ENCODE measurements at places on chromosomes 6 and 20.

GRCh38 chr20:17933711-17934110 is 34.9 kb downstream of the SNX5 start:
- no peak for DNase-seq

DNA sequence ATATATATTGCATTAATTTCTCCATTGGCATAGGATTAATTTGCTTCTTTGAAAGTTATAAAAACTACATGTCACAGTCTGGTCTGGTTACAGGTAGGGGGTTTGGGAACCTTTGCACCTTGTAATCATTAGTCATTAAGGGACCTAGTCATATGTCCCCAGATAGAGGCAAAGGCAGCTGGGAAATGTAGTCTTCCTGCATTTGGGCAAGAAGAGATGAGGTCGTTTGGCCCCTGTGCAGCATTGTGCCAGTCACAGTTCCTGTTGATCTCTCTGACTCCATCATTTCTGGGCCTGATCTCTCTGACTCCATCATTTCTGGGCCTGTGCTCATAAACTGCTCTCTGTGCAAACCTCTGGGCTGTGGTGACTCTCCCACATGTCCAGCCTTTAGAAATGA is 73.2 kb downstream of the BCKDHB start:
- no peak for DNase-seq

DNA sequence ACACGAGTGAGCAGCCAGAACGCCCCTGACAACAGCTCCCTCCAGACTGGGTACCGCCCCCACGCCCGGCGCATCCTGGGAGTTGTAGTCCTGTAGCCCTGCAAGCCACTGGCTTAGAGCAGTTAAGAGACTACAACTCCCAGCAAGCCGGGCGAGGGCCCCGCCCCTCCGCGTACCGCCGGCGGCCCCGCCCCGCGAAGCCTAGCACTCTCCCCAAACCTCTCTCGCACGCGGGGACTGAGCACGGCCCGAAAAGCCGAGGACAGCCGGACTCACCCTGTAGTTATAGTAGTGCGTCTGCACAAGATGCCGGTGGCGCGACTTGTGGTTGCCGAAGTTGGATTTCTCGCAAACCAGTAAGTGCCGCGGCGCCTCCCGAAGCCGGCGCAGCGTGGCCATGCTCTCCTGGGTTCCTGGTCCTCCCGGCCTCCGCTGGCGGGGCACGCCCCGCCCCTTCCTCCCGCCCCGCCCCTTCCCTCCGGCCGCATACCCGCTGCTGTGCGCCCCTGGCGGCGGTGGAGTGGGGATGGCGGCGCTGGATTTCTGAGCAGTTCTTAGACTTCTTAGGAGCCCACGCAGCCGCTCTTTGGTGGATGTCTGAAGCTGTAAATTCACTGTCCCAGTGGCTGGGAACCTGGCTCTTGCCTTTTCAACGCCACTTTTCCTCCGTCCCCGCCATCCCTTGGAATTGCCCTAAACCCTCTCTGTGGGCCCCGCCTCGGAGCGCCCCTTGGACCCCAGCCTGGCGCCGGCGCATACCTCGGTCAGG is at the start of gene RPP40:
RPP40 (minus strand) TSS at position 434 of the 769 bp plus-strand sequence; CDS start at position 399, 35 bp downstream.
- DNase-seq: peak; percentile 99

DNA sequence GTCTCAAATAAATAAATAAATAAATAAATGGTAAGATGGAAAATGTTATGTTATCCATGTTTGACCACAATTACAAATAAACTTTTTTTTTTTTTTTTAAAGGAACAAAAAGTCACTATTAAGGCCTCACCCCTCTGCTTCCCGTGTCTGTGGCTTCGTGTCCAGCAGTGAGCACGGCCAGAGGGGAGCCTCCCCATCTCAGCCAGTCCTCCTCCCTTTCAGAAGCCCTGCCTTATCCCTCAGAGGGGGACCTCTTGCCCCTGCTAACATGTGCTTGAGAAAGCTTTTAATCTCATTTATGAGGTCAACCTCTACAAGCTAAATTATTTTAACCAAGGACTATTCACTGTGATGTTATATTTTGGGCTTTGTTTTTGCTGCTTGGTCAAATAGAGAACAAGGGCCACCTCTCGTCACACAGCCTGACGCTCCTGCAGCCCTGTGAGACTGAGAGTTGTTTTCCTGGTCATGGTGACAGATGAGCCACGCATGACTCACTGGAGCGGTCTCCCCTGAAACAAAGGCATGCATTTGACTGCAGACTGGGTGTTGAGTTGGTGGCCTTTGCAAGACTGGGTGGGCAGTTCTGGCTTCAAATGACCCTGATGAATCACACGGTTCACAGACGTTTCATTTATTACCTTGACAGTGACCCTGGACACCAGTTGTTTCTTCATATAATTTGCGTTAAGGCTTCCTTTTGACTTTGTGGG is 131.8 kb downstream of the TIAM2 start:
- DNase-seq: peak; percentile 21

DNA sequence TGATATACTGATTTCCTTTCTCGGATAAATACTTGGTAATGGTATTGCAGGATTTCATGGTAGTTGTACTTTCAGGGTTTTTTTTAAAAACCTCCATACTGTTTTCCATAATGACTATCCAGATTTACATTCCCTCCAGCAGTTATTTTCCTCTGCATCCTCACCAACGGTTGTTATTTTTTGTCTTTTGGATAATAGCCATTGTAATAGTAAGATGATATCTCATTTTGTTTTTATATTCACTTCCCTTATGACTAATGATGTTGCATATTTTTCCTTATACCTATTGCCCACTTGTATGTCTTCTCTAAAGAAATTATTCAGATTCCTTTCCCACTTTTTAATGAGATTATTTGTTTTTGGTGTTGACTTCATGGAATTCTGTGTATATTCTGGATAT is 231.0 kb downstream of the MEI4 start:
- no peak for DNase-seq

DNA sequence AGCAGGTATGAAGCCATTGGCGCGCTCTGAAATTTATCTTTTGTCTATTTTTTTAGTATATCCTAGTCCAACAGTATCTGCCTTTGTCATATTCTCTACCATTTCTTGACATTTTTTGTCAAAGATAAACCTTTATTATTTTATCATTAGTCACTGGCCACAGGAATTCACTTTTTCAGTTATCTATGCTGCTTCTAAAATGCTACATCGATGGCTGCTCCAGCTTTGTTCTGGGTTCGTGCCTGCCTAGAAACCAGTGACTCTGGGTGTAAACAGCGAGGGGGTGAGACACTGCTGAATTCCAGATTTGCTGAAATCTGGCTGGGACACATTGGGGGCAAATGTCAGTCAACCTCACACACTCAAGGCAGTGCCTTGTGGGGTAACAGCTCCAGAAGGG is 193.4 kb downstream of the CDC5L start:
- no peak for DNase-seq

DNA sequence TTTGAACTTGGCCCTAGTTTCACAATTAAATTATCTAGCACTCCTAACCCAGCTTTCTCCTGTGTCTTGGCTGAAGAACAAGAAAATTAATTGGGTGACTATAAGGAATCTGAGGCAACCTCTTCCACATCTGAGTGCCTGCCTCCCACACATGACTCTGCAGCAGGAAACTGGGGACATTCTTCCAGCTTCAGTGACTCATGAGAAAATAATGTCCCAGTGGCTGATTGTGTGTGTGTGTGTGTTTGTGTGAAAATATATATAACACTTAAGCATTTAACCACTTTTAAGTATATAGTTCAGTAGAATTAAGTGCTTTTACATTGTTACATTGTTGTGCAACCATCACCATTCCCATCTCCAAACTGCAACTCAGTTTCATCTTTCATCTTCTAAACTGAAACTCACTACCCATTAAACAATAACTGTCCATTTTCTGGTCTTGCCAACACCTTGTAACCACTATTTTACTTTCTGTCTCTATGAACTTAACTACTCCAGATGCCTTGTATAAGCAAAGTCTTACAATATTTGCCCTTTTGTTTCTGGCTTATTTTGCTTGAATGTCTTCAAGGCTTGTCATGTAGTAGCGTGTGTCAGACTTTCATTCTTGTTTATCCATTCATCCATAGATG is 8.7 kb downstream of the TRIM38 start:
- no peak for DNase-seq

DNA sequence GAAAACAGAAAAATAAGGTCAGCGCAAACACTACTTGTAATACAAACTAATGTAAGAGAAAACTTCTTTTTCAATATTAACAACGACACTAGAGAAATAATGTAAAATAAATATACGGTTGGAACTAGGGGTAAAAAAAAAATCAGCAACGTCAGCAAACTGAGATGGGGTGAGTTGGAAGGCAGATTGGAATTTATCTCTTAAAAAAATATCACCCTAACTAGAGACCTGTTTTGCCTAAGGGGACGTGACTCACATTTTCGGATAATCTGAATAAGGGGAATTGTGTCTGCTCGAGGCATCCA is 705 bp upstream of the UTRN start:
- DNase-seq: no peak

DNA sequence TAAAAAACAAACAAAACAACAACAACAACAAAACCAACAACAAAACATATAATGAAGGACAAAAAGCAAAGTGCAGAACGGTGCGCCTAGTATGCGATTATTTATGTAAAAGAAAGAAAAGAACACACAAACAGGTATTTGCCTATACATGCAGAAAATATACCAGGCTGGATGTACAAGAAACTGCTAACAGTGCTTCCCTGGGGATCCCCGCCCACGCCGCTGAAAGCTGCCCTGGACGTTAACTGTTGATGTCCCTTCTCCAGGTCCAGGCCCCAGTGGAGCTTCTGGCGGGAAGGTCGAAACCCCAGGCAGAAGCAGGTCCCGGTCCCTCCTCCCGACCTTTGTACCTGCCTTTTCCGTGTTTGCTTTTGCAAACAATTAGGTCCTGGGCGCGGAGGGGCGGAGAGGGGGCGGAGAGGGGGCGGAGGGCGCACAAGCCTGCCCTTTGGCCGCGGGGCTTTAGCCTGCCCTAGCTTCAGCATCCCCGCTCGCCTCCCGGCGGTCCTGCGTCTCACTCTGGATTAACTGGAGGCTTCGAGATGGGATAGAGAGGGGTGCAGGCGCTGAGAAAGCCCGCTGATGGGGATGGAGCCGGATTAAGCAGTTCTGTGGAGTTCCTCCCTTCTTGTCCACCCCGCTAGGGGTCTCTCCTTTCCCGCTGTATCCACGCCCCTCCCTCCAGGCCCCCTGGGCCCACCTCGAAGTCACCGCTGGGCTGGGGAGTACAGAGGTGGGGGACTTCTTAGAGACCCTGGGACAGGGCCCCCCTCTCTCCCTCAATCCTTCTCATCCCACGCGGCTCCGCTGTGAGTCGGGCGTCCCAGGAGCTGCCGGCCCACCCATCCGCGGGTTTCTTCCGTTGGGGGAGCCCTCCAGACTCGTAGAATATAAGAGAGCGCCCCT is 8.2 kb upstream of the AHCY start:
- DNase-seq: no peak

DNA sequence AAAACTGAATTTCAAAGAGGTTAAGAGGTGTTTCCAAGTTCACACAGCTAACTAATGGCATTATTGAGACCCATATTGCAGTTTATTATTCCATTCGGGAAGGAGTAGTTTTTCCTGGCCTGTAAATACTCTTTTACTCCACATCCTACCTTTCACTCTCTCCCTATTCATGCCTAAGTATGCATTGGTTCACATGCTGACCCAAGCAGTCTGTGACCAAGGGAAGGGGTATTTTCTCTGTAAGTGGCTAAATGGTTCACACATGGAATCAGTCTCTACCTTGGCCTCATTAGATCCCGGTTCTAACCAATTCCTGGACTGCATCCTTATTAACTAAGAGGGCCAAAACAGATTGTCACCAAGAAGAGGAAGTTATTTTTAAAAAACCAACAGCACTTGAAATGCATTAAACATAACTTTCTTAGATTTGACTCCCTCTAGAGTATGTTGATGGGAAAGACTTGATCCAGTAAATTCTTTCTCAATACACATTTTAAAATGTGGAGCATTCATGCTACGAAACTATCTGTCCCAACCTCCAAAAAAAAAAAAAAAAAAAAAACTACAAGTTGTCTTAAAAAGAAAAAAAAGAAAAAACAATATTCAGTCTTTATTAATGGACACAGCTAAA is 17.8 kb upstream of the RSPO3 start:
- no peak for DNase-seq

- no peak for DNase-seq
These were observed 49.6 kb downstream of the SLC2A12 start for GRCh38 chr6:134002821-134003220.

DNA sequence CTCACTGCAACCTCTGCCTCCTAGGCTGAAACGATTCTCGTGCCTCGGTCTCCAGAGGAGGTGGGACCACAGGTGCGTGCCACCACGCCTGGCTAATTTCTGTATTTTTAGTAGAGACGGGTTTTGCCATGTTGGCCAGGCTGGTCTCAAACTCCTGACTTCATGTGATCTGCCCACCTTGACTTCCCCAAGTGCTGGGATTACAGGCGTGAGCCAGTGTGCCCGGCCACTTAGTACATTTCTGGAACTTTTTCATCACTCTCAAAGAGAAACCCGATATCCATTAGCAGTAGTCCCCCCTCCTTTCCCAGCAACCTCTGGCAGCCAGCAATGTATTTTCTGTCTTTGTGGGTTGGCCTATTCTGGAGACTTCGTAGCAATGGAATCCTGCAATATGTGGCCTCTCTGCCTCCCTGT is 109.8 kb downstream of the JARID2 start:
- no peak for DNase-seq

DNA sequence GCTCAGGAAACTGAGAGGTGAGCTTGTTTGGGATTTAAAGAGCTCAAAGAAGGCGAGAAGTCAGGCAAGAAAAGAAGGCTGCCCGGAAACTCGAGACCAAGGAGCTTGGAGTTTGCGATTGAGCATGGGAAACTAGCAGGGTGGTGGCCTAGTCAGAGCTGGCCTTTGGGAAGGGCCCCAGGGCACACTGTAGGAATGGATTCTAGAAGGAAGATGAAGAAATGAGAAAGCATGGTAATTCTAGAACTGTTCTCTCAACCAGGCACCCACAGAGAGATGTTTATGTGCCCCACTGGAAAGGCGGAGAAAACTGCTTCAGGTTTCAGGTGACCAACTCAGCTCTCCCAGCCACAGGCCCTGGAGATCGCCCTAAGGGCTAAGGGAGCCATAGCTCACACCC is 126.2 kb downstream of the FOXO3 start:
- no peak for DNase-seq

DNA sequence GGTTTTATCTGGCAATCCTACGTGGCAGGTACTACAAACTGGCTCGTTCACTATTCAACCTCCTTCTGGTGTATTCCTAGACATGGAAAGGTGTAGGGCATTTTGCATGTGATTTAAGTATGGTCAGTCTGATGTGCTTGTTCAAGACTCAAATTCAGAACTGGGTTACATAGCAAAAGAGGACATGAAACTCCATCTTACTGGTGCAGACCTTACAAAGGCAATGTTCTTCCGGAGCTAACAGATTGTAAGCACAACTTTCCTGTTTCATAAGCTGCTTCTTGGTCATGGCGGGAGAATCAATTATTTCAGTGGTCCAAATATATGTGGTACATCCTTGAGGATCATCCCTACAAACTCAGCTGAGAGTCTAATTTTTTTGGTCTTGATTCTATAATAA is 703.4 kb downstream of the EPM2A start:
- DNase-seq: no peak

DNA sequence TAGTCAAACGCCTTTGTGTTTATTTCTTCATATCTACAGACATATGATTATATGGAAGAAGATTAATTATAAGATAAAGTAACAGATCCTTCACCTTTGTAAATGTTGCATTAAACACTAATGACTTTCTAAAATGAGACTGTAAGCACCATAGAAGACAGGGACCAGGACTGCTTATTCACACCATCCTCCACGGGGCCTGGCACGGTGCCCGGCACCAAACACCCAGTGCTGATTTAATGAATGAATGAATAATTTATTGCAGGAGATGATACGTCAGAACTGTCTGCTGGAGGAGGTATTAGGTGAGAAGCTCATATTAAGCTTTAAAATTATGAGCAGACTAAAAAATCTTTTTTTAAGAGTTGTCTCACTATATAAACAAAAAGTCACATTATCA is 88.3 kb downstream of the SLX4IP start:
- DNase-seq: no peak

GRCh38 chr6:24996269-24996836 is 60.6 kb upstream of the RIPOR2 start:
- no peak for DNase-seq

Measured in CD4-positive, alpha-beta T cell treated with Interleukin-17A for 4 hours (primary cell).